ENCODE measurements at places on chromosomes 6 and 20.

GRCh38 chr6:82264321-82264720, 16.8 kb upstream of the IBTK start:
- no peak for DNase-seq

GRCh38 chr20:33909331-33909921, 84.3 kb upstream of the RALY start:
- no peak for DNase-seq

DNA sequence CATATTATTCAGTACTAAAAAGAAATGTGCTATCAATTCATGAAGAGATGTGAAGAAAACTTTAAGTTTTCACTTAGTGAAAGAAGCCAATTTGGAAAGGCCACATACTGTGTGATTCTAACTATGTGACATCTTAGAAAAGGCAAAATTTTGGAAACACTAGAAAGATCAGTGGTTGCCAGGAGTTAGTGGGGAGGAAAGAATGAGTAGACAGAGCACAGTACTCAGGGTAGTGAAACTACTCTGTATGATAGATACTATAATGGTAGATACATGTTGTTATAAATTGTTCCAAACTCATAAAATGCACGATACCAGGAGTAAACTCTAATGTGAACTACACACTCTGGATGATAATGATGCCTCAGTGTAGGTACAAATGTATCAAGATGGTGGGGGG, 14.2 kb downstream of the NCOA3 start:
- DNase-seq = no peak

GRCh38 chr20:25076731-25077609, 5.0 kb downstream of the VSX1 start:
- DNase-seq = no peak

DNA sequence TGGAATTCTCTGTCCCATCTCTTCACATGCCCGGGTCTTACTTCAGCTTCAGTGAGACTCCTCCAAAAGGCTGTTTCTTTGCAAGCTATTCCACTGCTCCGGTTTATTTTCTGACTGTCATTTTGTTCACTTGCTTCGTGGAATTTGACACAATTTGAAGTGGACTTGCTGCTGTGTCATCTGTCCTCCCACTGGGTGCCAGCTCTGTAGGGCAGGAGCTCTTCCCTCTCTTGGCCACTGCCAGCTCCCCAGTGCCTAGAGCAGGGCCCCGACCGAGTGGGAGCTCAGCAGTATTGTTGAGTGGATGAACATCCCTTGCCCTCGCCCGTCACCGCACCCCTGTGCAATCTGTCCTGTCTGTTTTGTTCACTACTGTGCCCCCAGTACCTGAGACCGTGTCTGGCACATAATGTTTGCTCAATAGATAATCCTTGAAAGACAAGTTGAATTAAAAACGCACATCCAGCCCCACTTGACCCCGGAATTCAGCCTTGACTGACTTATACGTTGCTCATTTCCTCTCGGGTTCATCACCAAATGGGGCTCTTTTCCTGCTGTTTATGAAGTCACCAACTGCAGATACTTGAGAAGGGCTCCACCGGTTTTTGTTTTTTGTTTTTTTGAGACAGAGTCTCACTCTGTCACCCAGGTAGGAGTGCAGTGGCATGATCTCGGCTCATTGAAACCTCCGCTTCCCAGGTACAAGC, 170.3 kb upstream of the KCNG1 start:
- no peak for DNase-seq

GRCh38 chr20:44011251-44011940, 96.7 kb downstream of the TOX2 start:
- DNase-seq = peak; percentile 28
